Brain microvascular endothelial cell (primary cell): ENCODE measurements at places on chromosomes 2 and 18.
A peak's percentile ranks its signal among the peaks of the same experiment; 100 is the strongest.

- peak; percentile 80 for DNase-seq
Measured at GRCh38 chr18:59783138-59783537, 85.9 kb upstream of the CCBE1 start.

GRCh38 chr2:208025037-208025813 lies at the start of gene PLEKHM3:
TSS of gene PLEKHM3 (minus strand) at chr2:208025527. CDS start at chr2:208001639, 23,888 bp downstream.
- DNase-seq: peak; percentile 82

GRCh38 chr2:99877963-99878362 lies 264.4 kb downstream of the AFF3 start:
- DNase-seq: no peak

- DNase-seq: no peak
Measured at GRCh38 chr2:78439122-78439521, 586.4 kb upstream of the REG3G start.

GRCh38 chr2:46146866-46147502 lies 150.2 kb upstream of the EPAS1 start:
- no peak for DNase-seq

GRCh38 chr18:12318334-12318697 lies 10.3 kb downstream of the TUBB6 start:
- no peak for DNase-seq

DNA sequence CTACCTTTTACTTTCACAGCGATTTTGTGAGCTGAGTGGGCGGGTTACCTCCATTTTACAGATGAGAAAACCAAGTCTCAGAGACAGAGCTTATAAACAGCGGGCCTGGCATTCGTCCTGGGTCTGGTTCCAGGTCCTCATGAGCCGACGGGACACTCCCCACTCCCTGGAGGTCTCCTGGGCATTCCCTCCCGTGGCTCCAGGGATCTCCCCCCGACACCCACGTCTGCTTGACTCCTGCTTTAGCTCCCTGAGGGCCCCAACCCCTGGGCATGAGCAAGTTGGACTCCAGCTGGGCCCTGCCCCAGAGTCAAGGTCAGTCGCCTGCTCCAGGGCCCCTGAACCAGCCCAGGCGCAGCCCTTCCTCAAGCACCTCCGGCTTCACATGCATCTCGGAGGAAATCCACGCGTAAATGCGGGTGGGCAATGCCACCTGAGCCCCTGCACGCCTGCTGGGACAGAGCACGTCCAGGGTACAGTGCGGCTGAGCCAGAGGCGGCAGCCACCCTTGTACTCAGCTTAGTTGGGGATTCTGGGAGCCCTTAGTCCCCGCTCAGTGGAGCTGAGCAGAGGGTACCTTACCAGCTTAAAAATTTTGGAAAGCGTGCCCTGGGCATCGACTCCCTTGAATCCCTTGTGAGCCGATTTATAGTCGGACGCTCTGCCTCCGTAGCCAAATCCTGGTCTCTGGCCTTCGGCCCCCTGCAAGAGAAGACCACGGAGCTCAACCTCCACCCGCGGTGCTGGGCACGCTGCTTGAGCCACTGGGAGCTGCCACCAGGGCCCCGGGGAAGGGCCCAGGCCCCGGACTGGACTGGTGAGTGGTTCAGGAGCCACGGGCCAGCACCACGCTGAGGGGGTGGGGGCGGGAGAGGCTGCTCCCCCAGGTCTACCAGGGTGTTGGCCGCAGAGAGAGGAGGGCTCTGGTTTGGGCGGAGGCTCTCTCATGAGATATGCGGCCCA lies 148.1 kb downstream of the MBP start:
- no peak for DNase-seq

- DNase-seq: no peak
Measured at GRCh38 chr18:57435846-57436190, 644 bp downstream of the ONECUT2 start.

DNA sequence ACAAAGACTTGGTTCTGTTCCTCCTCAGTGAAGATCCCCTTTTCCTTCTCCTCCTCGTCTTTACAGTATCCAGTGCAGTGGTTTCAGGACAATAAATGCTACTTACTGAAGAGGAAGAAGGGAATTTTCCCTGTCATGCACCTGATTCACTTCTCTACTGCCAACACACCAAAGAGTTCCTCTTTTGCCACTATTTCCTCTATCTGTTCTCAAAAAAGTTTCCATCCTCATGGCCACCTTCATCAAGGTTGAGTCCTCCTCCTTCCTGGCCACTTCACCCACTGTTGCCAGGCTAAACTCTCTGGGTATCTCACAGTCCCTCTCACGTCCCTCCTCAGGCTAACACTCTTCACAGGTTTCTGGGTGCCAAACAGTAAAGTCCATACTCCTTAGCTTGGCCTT lies 41.7 kb downstream of the PLEKHM3 start:
- DNase-seq: no peak

DNA sequence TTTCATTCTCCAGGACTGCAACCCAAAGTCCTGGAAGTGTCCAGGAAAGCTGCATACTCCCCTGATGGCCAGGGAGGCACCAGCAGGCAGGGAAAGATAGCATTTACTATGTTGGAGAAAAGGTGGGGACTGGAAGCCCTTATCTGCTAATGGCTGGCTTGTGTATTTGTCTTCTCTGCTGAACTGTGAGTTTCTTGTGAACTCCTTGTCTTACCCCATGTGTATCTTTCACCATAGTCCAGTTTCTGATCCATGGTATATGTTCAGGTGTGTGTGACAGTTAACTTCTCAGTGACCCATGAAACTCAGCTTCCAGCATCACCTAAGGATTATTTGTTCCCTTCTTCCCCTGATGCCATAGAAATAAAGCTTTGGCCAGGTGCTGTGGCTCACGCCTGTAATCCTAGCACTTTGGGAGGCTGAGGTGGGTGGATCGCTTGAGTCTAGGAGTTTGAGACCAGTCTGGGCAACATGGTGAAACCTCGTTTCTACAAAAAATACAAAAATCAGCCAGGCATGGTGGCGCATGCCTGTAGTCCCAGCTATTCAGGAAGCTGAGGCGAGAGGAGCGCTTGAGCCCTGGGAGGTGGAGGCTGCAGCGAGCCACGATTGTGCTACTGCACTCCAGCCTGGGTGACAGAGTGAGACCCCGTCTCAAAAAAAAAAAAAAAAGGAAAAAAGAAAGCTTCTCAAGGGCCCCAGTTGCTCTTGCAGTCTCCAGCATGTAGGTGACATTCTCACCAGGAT lies 112.8 kb upstream of the MAP4K3 start:
- DNase-seq: no peak

GRCh38 chr2:23301136-23301535 lies 83.8 kb upstream of the KLHL29 start:
- DNase-seq: peak; percentile 10

DNA sequence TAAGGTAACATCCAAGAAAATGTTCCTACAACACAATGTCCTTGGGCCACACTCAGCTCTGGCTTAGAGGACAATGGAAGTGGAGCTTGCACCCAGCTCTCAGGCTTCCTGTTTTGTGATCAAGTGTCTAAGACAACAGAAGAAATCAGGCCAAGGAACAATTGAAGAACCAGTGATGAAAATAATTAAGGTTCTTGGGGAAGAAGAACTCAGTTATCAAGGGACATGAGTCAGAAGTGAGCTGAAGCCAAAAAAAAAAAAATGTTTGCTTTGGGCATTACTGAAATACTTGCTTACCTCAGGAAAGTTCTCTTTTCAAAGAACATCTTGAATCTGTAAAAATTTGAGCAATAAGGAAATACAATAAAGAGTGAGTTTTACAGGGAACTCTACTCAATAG lies 299.0 kb downstream of the FBXO15 start:
- peak; percentile 18 for DNase-seq

GRCh38 chr2:150127346-150127990 lies 360.0 kb downstream of the RND3 start:
- DNase-seq: no peak

GRCh38 chr2:213119061-213119809 lies 32.2 kb downstream of the IKZF2 start:
- DNase-seq: peak; percentile 67

- DNase-seq: no peak
Measured at GRCh38 chr2:165877565-165878550, 75.7 kb downstream of the TTC21B start.

DNA sequence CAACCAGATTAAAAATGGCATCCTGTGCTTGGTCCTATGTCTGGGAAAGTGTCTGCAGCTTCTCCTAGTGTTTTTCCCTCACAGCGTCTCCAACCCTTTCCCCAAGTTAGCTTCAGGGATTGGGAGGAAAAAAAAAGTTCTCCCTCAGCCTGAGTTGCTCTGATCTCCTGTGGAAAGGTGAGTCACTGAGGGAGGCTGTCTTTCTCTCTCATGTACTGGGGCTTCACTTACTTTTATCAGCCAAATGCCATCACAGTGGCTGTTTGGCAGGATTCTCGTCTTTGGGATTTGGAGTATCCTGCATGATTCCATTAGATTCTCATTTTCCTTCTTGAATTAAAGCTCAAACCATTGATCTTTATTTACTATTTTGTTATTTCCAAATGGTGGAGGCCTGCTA lies 18.1 kb downstream of the GTF2A1L start:
- no peak for DNase-seq

- no peak for DNase-seq
Measured at GRCh38 chr18:73038336-73038735, 170.5 kb upstream of the NETO1 start.
